Smooth muscle cell of the coronary artery (primary cell): ENCODE measurements at places on chromosomes 6 and 20. TPM values are rescaled to one million over a fixed set of nuclear protein-coding genes. Genes with fewer than 3 reads are reported as not detected.

Gene SYNDIG1
- 3.3 and 4.9 TPM in 2 replicates for total RNA-seq

Gene SLC35A1
- 8.9 and 19.1 TPM in 2 replicates for total RNA-seq

Gene PAX1
- not detected in 2 replicates for total RNA-seq

Gene CLDN20
- total RNA-seq = not detected in 2 replicates

Gene EEF1A2
- 0.47 and 2.5 TPM in 2 replicates for total RNA-seq

Gene MDFI
- 0.23 and 5.8 TPM in 2 replicates for total RNA-seq

Gene LRRC1
- total RNA-seq = 1.1 and 5.3 TPM in 2 replicates

Gene TSBP1
- not detected in 2 replicates for total RNA-seq

Gene NFS1
- 17.8 and 21.7 TPM in 2 replicates for total RNA-seq

Gene SLC22A7
- total RNA-seq = not detected in 2 replicates

Gene SYCP2L
- 0.08 TPM in 1 of 2 replicates, not detected in the other for total RNA-seq

Gene PLN
- total RNA-seq = 6.5 TPM in 1 of 2 replicates, not detected in the other

Gene CTNNBL1
- 28.9 and 32.9 TPM in 2 replicates for total RNA-seq

Gene CYP39A1
- under 0.01 and 2.1 TPM in 2 replicates for total RNA-seq

Gene TFAP2A
- 0.23 and 1.1 TPM in 2 replicates for total RNA-seq

Gene ANGPT4
- not detected in 2 replicates for total RNA-seq

Gene OR2B3
- not detected in 2 replicates for total RNA-seq

Gene FLRT3
- total RNA-seq = 1.1 and 2.6 TPM in 2 replicates

Gene MOXD1
- 1.4 and 81.2 TPM in 2 replicates for total RNA-seq

Gene RCAN2
- total RNA-seq = 1.2 and 7.3 TPM in 2 replicates

Gene BANF2
- total RNA-seq = not detected in 2 replicates

Gene TMEM244
- total RNA-seq = not detected in 2 replicates

Gene LY86
- not detected in 2 replicates for total RNA-seq
